ENCODE measurements at places on chromosomes 16 and 17.

- no peak for DNase-seq
Measured at GRCh38 chr16:84678541-84678940, 21.3 kb upstream of the USP10 start.

DNA sequence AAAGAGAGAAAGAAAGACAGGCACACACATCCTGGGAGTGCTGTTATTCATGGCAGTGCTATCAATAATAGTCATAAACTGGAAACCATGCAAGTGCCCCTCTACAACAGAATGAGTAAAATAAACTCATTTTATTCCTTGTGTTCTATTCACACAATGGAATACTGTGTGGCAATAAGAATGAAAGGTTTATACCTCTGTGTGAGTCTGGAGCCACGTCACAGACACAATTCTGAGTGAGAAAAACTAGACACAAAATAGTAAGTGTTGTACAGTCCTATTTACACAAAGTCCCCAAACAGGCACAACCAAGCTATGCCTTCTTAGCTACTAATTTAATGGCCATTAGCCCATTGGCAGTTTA is 429.7 kb downstream of the SLC39A11 start:
- DNase-seq = no peak

GRCh38 chr17:79400989-79401703 is 209.7 kb downstream of the RBFOX3 start:
- peak; percentile 56 for DNase-seq

DNA sequence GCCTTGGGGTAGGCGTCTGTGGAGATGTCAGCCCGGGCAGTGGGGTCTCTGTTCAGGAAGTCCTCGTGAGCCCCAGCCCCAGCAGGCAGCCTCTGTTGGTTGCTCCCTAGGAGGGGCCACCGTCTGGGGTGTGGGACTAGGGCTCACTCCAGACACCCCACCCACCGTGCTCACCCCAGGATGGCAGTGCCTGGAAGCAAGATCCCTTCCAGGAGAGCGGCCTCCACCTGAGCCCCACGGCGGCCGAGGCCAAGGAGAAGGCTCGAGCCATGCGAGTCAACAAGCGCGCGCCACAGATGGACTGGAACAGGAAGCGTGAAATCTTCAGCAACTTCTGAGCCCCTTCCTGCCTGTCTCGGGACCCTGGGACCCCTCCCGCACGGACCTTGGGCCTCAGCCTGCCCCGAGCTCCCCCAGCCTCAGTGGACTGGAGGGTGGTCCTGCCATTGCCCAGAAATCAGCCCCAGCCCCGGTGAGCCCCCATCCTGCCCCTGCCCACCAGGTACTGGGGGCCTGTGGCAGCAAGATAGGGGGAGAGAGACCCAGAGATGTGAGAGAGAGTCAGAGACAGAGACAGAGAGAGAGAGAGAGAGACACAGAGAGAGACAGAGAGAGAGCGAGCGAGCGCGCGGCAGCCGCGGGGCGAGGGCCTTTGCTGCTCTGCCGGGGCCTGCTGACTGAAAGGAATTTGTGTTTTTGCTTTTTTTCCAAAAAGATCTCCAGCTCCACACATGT is 9.8 kb downstream of the NTHL1 start:
- no peak for DNase-seq

DNA sequence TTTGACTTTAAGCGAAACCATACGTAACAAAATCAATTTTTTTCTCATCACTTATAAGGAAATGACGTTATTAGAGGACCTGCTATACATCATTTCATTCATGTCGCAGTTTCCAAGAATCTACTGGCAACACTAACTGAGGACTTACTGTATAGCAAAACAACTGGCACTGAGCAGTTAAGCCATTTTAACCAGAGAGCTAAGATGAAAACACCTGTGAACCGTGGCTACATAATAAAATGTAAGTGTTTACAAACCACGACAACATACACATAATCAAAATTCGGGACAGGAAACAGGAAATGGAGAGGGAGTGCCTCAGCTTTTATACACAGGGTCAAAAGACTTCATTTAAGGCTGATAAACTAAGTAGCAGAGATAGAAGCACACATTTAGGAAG is 29.5 kb downstream of the METTL16 start:
- no peak for DNase-seq

GRCh38 chr16:4384509-4384942 is 12.9 kb downstream of the VASN start:
- no peak for DNase-seq

- DNase-seq = no peak
Measured at GRCh38 chr17:31461227-31461810, 69.8 kb downstream of the RAB11FIP4 start.

DNA sequence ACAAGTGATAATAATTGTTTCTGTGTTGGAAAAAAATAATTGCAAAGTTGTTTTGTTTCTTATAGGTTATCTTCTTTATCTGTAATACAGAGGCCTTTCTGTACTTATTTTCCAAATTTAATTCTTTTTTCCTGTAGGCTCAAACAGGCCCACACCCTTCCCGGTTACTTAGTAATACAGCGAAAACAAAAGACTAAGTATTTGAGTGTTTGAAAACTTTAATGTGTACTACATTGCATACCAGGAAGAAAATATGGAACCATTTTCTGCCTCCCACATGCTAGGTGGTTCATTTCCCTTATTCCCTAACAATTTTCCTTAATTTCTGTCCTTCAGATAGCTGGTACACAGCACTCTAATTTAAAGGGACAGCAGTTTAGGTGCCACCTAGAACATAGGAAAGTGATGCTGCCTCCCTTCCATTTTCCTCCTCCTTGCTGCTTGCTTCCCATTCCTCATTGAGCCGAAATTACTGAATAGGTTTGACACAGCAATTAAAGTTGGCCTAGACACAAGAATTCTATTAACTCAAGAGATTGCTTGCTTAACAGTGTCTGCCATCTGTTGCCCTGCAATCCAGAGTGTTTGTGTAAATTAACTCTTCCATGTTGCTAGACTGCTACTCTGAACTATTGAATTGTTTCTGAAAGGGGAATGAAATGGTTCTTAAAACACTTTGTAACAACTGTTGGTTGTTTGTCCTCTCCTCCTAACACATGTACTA is 24.2 kb downstream of the CYB5B start:
- peak; percentile 38 for DNase-seq

DNA sequence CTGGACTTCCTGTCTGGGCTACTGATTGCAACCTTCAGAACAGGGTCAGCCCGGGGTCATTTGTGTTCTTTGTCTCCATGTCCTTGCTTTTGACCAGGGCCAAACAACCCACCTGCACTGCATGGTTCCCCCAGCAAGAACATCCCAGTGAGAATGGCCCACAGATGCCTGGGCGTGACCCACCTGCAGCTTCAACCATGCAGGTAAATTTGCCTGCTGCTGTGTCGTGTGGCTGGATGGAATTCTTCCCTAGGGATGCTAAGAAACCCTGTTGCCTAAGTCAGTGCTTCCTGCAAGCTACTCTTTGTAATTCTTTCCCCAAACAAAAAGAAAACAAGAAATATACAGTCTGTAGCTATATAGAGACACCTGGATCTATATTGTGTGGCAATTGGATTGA is 12.5 kb downstream of the CDH13 start:
- DNase-seq = no peak
